ENCODE measurements at places on chromosomes 1 and 21.

DNA sequence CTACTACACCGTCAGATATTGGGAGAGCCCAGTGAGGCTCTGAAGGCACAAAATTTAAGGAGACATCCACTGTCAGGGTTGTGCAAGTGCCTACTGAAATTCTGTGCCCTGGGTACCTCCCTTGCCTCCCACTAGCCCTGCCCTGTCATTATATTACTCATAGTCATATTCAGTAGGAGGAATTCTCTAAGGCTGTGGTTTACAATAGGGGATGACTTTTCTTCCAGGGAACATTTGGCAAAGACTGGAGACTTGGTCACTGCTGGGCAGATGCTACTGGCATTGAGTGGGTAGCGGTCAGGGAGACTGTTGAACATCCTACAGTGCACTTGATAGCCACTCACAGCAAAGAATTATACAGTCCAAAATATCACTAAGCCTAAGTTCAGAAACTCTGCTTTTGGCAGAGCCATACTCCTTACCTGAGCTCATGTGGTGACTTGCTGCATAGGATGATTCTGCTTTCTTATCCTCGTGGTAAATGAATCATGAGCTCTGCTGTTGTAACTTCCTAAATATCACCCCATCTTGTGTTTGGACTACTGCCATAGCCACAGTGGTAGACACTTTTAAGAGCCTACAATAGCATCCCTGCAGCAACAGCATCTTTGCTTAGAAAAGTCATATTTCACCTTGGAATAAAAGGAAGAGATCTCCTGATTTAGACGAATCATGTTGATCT is 563.4 kb upstream of the PLXNA2 start:
- no peak for DNase-seq

DNA sequence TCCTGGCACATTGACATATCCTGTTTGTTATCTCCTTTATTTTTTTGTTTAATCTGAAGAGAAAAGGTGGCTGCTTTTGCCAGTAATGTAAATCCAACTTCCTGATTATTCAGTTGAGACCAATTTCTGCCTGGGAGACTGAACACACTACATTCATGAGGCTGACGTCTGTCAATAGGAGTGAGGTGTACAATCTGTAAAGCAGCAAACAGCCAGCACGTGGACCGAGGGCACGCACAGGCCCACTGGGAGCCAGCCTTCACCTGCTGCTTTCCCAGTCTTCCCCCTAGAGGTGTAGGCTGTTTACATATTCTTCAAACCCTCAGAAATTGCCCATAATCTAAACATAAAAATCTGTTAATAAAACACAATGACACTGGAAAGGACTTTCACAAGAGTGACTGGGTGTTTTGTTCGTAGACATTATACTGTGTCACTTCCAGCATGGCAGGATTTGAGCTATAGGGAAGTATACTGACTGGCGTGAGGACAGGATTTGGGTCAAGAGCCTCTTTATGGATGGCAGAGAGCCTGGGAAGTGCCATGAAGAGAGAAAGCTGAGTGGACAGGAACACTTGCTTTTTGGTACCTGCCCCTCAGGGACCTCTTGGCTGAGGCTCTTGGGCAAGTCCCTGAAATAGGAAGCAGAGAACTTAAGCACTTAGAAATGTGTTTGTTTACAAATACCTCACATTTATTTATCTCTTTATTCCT is 552.9 kb upstream of the CAMK1G start:
- DNase-seq: no peak

GRCh38 chr1:61950418-61950817 is 208.1 kb downstream of the PATJ start:
- peak; percentile 37 for DNase-seq

- no peak for DNase-seq
Measured at GRCh38 chr1:182643699-182644098, 39.5 kb upstream of the RGS16 start.

- DNase-seq: no peak
Measured at GRCh38 chr1:44636688-44637598, 37.3 kb downstream of the TMEM53 start.

DNA sequence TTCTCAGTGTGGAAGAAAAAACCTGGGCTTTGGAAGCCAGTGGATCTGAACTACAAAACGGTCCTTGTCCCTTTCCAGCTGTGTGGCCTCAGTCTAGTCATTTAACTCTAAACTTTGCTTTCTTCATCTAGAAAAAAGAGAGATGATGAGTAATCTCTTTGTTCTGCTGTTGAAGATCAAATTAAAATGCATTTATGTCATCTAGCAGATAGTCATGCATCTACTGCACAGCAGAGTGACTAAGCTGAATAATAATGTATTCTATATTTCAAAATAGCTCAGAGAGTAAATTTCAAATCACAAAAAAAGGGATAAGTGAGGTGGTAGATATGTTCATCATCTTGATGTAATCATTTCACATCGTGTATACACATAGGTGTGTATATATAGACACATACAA is 473.2 kb downstream of the DSCAM start:
- DNase-seq: no peak
